ENCODE measurements at places on chromosomes 16 and 17.

DNA sequence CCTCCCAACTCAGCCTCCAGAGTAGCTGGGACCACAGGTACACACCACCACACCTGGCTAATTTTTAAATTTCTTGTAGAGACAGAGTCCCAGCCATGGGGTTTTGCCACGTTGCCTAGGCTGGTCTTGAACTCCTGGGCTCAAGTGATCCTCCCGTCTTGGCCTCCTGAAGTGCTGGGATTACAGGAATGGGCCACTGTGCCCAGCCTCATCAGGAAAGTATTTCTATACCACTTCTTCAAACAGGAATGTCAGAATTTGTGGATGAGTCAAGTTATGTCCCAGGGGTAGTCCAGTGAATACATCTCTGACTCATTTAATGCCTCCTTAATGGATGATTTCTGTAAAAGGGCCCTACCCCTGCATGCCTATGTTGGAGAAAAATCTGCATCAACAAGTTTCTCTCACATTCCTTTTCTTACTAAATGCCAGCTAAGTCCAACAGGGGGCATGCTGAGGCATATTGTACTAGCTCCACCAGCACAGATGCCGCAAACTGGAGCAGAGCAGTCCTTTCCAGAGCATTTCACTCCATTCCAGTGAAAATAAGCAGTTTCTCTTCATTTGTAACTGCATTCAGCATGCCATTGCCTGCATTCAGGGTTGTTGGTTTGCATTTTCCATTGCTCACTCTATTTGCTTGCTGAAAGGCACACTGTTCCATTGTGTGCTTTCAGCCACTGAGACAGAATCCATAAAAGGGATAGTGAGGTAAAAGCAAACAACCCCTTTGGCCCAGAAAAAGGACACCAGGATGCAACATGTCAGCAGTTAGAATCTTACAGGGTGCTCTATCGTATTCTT is 5.3 kb upstream of the CAVIN1 start:
- DNase-seq: peak; percentile 78

- DNase-seq: no peak
Observed at GRCh38 chr17:65079489-65079900, 23.0 kb upstream of the GNA13 start.

DNA sequence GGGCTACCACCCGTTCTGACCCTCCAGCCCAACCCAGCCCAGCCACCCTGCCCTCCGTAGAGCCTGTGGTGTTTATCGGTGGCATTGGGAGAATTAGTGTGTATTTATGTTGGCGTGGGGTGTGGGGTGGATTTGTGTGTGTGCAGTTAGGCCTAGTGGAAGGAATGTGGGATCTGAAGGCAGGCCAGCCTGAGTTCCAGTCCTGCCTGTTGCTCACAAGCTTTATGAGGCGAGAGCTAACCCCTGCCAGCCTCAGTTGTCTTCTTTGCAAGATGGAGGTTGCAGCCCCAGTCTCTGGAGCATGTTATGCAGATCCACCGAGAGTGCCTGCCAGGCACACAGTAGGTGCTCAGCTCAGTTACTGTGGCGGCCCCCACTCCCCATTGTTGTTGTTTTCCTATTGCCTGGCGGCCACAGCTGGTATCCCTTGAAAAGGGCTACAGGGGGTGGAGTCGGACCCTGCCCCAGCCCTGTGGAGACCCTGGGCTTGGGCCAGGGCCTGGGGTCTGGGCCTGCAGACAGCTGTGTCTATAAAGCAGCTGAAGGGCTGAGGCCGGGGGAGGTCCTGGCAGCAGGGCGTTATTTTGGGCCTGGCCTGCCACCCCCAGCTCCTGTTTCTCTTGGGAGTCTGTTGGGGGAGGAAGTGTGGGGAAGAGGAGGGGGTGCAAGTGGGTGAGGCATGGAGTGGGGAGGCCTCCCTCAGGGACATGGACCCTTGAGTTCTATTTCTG is 5.1 kb downstream of the ERBB2 start:
- peak; percentile 99 for DNase-seq

GRCh38 chr16:4767872-4768548 is 1.0 kb upstream of the ZNF500 start:
- peak; percentile 52 for DNase-seq

GRCh38 chr16:24491731-24492130 is 47.6 kb upstream of the RBBP6 start:
- DNase-seq: no peak

DNA sequence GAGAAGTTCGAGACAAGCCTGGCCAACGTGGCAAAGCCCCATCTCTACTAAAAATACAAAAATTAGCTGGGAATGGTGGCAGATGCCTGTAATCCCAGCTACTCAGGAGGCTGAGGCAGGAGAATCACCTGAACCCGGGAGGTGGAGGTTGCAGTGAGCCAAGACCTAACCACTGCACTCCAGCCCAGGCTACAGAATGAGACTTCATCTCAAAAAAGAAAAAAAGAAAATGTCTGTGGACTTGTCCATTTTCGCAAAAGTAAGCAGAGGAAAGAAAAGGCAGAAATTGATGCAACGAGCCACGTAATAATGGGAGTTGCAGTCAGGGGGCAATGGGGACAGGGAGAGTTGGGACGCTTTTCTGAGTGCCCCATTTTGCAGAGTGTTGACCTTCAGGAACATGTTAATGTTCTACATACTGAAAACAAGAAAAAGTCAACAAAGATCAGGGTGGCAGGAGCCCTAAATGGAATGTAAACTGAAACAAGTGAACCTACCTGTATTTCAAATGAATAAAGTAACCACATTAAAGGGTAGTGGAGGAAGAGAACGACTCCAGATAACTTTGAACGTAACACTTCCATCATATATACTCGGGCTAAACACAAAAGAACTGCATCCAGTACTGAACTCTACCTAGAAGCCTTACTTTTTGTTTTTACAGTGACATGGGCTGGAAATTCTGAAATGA is 76.4 kb downstream of the CNGB1 start:
- DNase-seq: no peak

GRCh38 chr17:73801455-73802100 is 157.3 kb upstream of the SDK2 start:
- DNase-seq: no peak

GRCh38 chr17:59561042-59561441 is 4.4 kb upstream of the DHX40 start:
- DNase-seq: peak; percentile 6

DNA sequence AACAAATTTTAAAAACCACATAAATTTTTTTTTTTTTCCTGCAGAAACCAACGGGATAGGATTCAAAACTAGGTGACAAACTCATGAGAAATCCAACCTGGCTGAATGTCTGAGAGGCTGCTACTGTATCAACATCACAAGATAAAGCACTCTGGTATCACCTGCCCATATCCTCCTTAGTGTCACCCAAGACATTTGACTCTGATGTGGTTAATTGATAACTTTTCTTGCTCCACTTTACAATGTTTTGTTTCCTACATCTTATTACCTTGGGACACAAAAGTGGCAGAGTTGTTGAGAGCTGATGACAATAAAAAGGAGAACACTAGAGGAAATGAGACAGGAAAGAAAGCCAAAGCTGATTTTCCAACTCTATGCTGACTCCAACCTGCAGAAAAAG is 4.0 kb upstream of the FBXL20 start:
- DNase-seq: no peak

DNA sequence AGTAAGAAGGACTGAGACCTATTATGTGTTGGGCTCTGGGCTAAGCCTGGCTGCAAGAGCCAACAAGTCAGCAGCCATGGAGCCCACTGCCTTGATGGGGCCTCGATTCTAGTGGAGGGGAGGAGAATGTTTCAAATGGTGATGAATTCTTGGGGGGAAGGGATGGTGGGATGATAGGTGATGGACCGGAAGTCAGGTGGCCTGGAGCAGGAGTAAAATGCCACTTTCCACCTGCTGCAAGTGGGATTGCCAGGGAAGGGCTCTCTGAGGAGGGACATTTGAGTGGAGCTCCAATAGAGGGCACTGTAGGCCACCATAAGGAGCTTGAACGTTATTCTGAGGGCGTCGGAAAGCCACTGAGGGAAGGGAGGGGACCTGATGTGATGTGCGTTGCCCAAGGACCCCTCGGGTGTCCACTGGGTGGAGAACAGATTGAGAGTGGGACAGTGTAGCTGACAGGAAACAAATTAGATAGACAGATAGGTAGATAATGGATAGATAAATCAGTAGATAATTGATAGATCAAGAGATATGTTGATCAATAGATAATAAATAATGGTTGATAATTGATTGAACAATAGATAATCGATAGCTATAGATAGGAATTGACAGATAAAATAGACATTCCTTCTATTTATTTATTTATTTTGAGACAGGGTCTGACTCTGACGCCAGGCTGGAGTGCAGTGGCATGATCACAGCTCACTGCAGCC is 18.2 kb upstream of the NXPH3 start:
- DNase-seq: peak; percentile 73

DNA sequence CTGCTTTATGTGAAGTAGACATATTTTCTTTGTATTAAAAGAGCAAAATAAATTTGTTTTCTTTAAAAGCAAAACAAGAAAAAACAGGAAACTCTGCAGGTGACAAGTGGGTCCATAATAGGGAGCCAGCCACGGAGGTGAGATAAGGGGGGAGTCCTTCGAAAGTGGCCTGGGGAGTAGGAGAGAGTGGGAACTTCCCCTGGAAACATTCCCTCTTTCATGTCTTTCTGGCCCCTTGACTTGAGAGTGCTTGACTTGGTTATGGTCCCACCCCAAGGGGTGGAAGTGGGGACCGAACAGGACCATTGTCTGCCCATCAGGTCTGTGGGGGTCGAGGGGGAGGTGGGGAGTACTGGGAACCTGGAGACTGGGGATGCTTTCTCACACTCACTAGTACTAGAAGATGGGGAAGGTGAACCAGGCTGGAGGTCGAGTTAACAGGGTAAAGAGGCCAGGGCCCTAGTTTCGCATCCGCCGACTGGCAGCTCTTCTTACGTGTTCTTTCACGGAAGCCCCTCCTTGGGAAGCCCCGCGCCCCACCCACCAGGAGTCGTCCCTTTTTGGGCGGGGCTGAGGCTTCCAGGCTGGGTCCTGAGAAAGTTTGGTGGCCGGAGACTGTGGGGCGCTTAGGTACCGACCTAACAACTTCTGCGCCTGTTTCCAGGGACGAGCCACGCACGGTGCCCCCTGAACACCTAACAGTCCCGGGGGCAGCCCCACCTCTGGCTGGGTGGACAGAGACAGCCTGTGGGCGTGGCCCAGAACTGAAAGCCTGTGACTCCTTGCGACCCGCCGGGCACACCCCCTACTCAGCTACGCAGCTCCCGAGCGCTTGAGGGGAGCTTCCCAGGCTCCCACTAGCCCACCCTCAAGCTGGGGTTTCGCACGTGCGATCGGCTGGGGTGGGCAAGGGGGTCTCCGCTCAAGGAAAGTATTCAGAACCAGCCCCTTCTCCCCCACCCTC is 790 bp downstream of the TRADD start:
- DNase-seq: peak; percentile 65

GRCh38 chr16:56388209-56388608 is 37.1 kb downstream of the AMFR start:
- DNase-seq: no peak

DNA sequence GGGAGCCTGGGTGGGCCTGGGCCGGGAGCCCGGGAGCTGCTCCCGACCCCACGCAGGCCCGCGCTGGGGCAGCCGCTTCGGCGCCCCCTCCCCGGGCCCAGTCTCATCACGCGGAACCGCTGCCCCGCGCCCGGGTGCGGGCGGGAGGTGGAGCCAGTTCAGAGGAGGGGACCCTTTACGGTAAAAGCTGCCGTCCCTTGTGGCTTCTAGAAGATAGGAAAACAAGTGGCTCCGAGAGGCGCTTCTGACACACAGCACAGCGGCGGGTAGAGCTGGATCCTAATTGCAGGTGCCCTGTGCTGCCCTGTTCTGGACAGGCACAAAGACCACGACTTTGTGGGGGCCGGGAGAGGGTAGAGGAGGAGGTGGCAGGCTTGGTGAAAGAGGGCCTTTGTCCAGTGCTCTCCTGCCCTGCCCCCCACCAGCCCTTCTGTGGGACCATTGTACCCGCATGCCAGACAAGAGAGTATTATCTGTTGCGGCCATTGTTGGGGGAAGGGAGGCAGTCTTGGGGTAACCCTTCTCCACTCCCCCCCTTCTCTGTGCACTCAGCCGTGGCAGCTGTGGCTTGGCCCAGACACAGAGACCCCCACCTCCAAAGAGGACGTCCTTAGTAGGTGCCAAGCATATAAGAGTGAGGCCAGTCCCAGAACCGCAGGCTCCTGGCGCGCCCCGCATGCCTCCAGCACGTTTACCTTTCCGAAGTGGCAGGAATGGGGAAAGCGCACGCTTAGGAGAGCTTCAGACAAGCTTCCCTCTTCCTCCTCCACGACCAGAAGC is 736 bp downstream of the CNP start:
- peak; percentile 55 for DNase-seq

DNA sequence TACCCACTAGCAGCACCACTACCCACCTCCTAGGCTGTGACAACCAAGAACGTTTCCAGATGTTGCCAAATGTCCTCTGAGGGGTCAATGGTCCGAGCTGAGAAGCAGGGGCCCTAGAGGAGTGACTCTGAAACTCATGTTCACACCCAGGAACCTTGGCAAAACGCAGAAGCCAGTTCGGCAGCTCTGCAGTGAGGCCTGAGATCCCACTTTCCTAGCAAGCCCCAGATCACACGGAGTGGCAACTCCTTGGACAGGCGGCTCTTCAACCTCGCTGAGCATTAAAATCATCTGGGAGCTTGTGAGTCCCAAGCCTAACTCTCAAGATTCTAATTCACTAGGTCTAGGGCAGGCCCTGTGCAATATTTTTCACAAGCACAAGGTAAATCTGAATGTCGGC is 17.3 kb downstream of the ELAC2 start:
- DNase-seq: no peak

- DNase-seq: no peak
Observed at GRCh38 chr17:69714669-69715068, 300.2 kb downstream of the MAP2K6 start.

GRCh38 chr16:81917375-81917774 is 93.9 kb downstream of the SDR42E1 start:
- no peak for DNase-seq

DNA sequence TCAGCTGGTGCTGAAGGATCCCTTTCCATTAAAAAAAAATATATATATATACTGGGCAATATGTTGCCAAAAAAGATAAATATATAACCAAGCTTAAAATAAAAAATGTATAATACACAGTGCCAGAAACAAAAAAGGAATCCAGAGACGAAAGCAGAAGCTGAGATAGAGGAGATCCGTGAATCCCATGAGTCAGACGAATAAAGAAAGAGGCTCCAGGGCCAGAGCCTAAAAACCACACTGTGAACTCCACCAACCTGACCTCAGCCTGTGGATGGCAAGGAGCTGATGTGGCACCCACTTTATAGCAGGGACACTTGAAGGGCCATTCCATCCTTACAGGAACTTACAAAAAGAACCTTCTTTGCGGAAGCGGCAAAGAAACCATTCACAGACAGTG is 34.8 kb downstream of the PITPNM3 start:
- no peak for DNase-seq

Measured in Calu3 (cell line).